ENCODE measurements at places on chromosomes 6 and 20. TPM values are rescaled to one million over a fixed set of nuclear protein-coding genes. Genes with fewer than 3 reads are reported as not detected.

DNA sequence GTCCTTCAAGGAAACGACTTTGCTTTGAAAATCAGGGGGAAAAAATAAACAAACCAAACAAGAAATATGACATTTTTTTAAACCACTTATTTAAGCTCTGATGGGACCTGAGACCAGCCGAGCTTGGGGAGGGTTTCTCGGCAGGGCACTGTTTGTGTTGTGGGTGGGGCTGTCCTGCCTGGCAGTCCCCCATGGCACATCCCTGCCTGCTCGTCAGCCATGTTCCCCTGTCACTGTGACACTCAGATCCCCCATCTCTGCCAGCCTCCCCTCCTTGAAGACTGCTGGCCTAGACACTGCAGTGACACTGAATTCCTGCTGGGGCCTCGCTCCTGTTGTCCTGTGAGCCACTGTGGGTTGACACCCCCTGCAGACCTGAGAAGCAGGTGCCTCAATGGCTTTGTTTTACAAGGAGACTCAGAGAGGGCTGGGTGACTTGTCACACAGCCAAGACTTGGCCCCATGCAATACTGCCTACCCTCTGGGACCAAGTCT lies 95.1 kb upstream of the PTPN1 start:
- DNase-seq = no peak

The CST1 gene
- not detected for polyA plus RNA-seq

GRCh38 chr20:23132930-23133559 lies 46.9 kb upstream of the CD93 start:
- no peak for DNase-seq

- no peak for DNase-seq
Measured at GRCh38 chr6:69392745-69393144, 404.1 kb downstream of the LMBRD1 start.

The ABHD16B gene
- not detected for polyA plus RNA-seq

GRCh38 chr6:106746652-106747051 lies 117.3 kb downstream of the QRSL1 start:
- DNase-seq = no peak

The LY6G6D gene
- polyA plus RNA-seq = 0.20 TPM

DNA sequence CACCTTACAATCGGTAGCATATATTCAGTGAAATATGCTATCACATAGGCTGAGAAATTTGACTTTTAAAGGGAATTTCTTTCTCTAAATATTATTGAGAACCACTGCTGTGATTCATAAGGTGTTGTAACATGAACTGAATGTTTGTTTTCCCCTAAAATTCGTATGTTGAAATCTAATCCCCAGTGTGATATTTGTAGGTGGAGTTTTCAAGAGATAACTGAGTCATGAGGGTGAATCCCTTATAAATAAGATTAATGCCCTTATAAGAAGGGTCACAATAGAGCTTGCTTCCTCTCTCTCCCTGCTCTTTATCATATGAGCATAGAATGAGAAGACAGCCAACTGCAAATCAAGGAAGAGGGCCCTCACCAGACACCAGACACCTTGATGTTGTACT lies 64.8 kb downstream of the LMBRD1 start:
- DNase-seq = no peak

The TMEM14B gene
- polyA plus RNA-seq = 89.7 TPM

DNA sequence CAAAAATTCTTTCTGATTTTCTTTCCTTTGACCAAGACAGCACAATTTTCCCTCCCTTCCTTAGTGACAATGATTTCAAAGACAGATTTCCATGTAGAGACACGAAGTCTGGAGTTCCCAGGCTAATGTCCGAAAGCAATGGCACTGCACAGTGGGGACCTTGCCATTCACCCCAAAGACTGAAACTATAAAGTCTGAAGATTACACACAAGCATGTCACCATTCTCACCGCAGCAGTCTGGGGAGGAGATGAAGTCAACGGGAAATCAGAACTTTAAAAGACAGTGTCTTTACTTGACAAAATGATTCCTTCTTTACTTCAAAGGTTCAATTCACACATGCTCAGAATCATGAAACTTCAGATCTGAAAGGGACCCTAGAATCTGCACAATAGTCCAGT lies 8.3 kb downstream of the B4GALT5 start:
- no peak for DNase-seq

The PDE7B gene
- polyA plus RNA-seq = 8.5 TPM

DNA sequence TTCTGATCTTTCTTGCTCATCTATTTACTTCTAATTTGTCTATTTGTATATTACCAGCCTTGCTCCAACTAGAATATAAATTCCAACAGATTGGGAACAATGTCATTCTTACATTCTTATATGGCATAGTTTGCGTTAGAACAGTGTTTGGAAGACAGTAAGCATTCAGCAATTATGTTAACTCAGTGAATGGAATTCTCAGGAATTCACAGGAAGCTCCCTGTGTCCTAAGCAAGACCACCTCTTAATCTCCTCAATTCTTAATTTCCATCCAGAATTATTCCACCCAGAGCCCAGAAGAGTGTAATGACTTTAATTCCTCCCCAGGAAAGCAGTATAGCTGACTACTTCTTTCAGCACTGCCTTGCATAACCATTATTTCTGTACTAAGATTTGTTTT lies 18.2 kb upstream of the HS3ST5 start:
- DNase-seq = no peak

DNA sequence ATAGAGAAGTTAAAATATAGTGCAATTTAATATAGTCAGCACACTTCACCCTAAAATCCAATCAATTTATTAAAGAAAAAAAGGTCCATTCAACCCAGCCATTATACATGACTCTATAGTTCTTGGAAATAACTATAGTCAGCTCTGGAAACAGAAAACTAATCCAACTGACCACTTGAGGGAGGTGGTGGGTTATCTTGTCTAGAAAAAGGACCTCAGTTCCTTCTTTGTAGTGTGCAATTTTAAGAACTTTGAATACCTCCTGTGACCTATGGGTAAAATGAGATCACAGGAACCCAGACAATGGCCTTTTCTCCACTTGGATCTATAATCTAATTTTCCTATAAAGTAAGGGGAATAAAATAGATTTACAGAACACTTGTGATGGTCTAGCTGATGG lies 163.6 kb upstream of the CENPW start:
- no peak for DNase-seq

DNA sequence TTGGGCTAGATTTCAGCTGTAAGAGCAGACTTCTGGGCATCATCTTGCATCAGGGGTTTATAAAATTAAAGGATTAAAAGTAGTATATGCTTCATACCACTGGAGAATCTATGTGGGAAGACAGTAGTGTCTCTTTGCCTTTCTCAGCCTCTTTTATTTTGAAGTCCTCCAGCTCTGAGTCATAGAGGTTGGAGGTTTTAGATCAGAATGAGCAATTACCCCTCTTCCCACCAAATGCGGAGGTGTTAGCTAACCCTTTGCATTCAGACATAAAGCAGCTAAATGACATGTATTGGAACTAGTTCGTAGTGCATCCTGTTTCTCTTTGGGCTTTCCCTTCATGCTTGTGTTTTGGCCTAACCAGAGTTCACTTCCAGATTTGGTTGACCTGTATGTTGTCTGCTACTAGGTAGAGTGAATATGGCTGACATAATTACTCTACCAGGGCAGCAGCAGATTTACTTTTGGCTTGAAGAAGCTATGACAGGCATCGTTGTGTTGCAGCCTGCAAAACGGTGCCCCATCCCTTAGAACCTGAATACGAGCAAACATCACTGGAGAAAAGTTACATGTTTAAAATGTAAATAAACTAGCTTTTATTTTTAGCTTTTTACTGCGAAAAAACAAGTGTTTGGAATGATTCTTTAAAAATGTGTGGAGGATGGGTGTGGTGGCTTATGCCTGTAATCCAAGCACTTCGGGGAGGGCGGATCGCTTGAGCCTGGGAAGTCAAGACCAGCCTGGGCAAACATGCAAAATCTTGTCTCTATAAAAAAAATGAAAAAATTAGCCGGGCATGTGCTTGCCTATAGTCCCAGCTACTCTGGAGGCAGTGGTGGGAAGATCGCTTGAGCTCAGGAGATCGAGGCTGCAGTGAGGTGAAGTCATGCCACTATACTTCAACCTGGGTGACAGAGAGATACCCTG lies 82.2 kb downstream of the MYO6 start:
- no peak for DNase-seq

DNA sequence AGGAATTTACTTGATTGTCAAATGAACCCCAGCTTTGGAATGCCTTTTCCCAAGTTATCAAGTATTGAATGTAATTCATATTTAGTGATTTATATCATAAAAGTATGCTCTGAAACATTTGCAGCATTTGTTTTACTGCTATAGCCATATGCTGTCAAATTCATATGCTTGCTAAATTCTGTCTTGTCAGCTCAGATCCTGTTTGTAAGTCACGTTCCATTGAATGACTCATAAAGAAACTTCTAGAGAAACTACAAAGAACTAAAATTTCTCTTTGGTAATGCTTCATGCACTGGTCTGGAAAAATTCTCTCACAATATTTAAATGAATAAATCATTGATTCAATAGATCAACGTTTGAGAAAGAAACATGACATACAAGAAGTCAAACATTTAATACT lies 445.9 kb downstream of the PHF3 start:
- DNase-seq = no peak

- DNase-seq = no peak
Measured at GRCh38 chr6:109465772-109466171, 10.2 kb upstream of the MICAL1 start.

The FUT9 gene
- polyA plus RNA-seq = 7.5 TPM

DNA sequence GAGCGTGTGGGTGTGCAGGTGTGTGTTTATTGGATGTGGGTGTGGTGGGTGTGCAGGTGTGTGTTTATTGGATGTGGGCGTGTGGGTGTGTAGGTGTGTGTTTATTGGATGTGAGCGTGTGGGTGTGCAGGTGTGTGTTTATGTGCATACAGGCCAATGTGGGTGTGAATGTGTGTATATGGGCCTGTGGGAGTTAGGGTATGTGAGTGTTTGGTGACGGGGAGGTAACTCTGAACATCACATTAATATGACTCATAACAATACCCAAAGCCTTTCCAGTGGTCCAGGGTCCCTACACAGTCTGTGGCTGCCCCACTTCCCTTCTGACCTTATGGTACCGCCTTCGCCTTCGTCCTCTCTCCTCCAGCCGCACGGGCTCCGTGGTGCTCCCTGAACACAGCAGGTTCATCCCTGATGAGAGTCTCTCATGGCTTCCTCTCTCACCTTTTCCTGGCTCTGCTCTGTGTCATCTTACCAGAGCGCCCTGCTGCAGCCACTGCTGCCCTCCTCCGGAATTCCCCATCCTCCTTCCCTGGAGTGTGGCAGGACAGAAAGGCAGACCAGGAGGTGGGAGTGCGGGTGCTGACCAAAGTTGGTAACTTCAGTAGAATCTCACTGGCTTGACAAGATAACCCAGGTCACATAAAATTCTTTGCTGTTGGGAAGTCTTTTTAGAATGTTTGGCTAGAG lies 80.0 kb downstream of the SLC2A10 start:
- DNase-seq = no peak

DNA sequence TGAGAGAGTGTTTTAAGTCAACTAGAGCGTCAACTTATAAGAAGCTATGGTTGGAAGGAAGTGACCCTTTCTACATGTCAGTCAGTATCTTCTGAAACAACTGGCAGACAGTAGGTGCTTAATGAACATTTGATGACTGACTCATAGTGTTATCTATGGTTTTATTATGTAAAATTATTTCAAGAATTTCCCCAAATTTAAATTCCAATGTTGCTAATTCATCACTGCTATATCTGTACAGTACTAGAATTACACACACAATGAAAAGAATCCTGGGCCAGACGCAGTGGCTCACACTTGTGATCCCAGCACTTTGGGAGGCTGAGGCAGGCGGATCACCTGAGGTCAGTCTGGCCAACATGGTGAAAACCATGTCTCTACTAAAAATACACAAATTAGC lies 721.4 kb upstream of the FLRT3 start:
- DNase-seq = no peak

GRCh38 chr20:19937651-19938420 lies 79.3 kb upstream of the NAA20 start:
- no peak for DNase-seq
